Osteocyte (in vitro differentiated cells): ENCODE measurements at places on chromosomes 6 and 20.

DNA sequence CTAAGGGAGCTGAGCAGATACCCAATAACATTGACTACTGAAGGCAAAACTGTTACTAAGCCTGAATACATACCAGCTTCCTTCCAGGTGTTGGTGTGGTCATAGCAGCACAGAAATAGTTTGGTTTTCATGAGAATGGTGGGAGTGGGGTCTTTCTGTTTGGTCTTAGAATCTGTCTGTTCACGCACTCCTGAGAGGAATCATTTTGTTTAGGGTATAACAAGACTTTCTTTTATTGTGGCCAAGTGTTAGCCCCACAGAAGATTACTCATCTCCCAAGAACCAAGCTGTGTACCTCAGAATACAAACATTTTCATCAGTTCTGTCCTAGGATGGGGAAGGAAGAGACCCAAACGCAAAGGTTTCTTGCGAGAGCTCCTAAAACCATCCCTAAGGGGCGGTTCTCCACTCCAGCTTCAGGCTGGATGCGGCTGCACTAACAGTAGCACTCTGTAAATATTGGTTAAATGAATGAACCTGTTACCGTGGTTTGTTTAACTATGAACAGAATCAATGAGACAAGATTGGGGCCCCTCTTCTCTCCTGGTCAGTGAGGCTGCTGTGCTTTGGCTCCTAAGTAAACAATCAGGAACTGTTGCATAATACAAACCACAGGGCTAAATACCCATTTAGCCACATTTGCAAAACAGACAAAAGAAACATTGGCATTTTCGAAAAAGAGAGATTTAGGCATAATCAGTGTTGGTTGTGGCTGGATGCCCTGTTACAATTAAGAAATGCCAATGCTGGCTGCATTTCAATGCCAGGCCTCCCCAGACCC lies 44.9 kb downstream of the SNAP25 start:
- DNase-seq: no peak

- no peak for DNase-seq
Observed at GRCh38 chr6:124758663-124759062, 203.6 kb upstream of the RNF217 start.

GRCh38 chr6:148700741-148701311 lies 46.0 kb upstream of the UST start:
- DNase-seq: no peak

DNA sequence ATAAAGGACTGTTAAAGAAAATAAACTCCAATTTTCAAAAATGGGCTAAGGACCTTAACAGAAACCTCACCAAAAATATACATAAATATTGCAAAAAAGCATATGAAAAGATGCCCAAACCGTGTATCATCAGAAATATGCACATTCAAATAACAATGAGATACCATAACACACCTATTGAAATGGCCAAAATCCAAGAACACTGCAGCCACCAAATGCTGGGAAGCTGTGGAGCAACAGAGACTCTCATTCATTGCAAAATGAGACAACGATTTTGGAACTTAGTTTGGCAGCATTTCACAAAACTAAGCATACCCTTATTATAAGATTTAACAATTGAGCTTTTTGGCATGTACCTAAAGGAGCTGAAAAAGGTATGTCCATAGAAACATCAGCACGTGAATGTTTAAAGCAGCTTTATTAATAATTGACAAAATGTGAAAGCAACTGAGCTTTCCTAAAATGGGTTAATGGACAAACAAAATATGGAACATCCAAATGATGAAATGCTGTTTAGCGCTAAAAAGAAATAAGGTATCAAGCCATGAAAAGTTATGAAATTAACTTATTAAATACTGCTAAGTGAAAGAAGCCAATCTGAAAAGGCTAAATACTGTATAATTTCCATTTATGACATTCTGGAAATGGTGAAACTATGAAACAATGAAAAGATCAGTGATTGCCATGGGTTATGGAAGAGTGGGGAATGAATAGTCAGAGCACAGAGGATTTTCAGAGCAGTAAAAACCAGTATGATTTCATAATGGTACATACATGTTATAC lies 592.6 kb upstream of the ADGRB3 start:
- no peak for DNase-seq

DNA sequence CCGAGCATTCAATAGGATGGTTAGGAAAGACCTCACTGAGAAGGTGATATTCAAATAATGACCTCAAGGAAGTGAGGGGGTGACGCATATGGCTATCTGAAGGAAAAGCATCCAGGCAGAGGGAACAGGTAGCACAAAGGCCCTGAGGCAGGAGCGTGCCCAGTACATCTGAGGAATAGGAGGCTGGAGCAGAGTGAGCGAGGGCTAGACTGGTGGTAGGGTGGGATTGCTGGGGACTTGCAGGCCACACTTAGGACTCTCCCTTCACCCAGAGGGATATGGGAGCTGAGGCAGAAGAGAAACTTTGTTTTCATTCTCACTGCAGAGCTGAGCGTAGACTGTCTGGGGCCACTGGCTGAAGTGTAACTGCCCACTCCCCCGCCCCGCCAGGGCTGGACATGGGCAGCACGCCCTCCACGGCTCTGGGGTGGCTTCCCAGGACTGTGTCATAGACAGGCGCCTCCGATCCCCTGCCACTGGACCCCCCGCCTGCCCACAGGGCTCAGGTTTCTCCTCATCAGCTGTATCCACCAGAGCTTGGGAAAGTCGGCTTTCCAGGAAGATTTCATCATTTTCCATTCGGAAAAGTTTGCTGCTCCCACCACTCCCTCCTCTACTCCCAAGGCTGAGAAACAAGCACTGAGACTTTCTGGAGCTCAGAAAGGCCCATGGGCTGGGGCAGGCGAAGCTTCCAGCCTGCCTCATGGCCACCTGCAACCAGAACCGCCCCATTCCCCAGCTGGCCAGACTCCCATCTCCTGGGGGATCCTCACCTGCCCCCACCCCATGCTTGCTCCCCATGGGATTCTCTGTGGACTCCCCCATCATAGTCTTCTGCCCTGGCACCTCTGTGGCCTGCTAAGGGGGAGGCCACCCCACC lies 142.6 kb downstream of the MRPL14 start:
- no peak for DNase-seq

DNA sequence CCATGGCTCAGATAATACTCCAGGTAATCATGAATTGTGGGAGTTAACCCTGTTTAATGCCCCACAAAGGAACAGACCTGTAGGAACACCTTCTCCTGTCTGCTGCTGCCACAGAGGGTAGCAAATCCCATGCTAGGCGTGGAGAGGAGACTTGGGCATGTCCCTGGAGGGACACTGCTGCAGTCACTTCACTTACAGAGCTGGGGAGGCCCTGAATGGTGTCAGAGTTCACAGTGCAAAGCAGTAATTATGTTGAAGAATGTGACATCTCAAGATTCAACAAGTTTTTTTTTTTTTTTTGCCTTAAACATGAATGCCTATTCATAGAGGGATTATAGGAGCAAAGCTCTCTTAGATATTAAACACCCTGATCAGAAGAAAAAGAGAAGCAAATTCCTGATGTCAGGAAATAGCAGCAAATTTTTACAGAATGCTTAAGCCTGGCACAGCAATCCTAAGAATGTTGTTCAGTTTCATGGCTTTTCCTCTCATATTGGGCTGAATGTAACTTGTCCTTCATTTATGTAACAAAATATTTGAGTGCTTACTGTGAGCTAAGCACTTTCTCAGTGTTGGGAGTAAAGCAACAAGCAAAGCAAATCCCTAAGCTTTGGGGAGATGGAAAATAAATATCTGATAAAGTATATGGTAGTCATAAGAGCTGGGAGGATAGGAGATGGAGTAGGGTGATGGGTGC lies 45.0 kb downstream of the CARMIL1 start:
- DNase-seq: no peak

- peak; percentile 78 for DNase-seq
Observed at GRCh38 chr20:24731312-24731711, 217.8 kb upstream of the CST7 start.

GRCh38 chr6:43768983-43769525 lies 957 bp upstream of the VEGFA start:
- no peak for DNase-seq

- DNase-seq: no peak
Observed at GRCh38 chr20:56463428-56463827, 5.0 kb upstream of the RTF2 start.

DNA sequence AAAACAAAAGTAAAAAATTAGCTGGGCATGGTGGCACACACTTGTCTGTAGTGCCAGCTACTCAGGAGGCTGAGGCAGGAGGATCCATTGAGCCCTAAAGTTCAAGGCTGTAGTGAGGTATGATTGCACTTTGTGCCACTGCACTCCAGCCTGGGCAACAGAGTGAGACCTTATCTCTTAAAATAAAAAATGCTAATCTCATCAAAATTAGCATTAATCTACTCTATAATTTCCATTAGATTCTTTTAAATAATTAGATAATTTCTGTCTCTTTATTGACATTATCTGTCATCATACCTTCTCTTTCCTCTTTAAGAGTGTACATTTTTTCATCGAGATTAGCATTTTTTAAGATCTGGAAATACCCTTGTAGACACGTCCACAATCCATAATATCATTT lies 48.0 kb downstream of the PHACTR3 start:
- DNase-seq: no peak

- DNase-seq: no peak
Observed at GRCh38 chr20:11652128-11652527, 265.6 kb upstream of the BTBD3 start.

DNA sequence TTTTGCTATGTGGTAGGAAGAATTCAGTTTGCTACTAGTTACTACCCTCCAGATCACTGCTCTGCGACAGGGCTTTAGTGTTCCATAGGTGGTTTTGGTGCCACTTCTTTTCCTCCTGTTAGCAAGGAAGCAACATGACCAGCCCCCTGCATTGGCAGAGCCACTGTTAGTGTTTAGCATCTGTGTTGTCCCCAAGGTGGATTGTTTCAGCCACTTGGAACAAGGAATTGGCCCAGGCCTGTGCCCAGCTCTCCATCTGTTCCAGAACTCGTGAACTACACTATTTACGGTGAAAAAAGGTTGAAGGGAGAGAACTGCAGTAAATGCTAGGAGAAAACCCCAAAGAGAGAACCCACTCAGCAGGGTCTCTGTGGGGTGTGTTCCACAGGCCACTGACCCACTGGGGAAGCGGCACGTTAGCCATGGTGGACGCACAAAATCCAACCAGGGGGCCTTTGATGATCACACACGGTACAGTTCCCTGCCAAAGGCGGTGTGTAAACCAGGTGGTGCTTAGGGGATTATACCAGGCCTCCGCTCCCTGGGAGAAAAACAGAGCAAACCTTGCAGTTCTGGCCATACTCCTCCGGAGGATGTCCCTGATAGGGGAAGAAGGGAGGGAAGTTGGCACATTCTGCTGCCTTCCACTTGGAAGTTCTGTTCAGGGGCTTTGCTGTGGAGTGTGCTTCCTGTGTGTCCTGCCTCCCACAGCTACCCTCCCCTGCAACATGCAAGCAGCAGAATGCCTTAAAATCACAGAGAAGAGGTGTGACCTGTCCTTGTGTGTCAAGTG lies 72.3 kb downstream of the LYRM2 start:
- no peak for DNase-seq

DNA sequence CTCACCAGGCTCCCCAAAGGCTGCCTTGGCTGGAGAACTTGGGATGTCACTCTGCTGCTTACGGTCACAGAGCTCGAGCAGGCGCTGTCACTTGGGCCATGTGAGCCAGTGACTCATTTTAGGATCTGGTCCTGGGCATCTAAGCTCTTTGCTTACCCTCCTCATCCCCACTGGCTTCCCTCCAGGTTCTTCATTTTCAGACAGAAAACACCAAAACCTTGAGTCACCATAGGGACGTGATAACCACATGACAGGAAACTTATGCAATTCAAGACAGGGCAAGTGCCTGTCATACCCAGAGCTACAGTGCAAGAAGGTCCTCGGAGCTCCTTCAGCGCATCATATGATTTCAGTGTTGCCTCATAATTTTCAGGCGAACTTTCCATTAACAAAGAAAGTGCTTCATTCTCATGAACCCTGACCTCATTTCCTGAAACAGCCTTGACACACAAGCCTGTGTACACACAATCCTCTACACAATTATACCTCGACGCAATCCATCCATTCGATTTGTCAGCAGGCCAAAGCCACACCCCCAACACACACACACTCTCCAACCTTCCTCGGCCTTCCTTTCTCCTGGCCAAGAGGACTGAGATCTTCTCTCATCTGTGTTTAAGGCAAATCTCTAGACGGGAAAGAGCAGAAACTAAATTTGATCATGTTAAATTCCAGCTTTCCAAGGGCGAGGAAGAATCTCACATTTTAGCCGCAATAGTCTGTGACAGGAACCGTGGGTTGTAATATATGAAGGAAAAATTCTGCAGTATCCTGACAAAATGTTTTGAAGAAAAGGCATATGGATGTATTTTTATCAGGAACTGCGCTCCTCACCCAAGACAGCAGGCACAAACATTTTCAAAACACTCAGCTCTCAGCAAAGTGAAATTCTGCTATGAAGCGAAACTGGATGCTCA lies 25.3 kb downstream of the TBC1D7 start:
- DNase-seq: peak; percentile 59

DNA sequence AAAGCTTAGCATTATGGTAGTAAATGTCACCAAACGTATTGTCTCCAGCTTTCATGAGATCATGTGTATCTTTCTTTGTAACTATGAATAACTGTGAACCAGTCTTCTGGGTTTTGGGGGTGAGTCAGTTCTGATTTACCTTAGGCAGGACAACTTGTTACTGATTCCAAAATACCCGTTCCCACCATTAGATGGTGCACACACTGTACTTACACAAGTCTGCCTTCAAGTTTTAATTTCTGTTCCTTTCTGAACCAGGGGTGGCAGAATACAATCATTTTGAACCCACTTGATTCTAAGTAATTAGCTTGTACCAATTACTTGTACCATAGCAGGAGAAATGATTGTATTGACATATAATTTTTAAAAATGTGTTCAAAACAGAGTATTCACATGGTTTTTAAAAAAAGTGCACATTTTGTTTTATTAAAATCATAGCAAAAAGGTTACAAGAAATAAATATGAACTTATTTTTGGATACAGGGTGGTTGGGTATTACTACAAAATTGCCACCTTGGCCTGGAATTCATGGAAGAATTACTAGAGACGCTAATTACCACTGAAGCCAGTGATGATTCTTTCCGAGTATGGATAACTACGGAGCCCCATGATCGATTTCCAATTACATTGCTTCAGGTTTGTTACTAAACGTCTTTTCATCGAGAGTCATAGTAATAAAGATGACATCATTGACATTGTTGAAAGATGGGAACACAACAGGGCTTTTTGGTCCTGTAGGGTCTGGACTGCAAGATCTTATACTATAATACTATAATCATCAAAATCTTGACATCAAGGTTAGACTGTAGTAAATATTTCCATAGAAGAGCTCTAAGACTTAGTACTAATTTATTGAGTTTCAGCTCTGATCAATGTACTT lies 75.2 kb upstream of the GLP1R start:
- no peak for DNase-seq

GRCh38 chr6:51805517-51805916 lies 281.9 kb downstream of the PKHD1 start:
- no peak for DNase-seq

DNA sequence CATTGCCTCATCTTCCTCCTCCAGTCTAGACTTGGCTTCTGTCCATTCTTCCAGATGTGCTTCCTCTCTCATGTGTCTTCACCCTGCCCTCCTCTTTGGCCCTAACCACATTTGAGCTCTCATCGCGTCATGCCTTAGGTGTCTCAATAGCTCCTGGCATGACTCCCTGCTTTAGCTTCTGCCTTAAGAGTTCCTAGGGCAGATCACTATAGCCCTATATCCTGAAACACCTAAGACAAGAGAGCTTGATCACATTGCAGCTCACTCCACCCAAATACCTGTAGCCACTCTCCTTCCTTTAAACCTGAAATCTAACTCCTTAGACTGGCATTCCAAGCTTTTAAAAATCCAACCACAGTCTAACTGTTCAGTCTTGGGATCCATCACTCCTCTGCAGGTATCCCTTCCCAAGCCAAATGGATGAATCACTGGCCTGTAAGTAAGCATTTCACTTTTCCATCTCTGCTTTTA lies 69.0 kb upstream of the STXBP5 start:
- no peak for DNase-seq

GRCh38 chr6:64988148-64988547 lies 718.9 kb downstream of the EYS start:
- DNase-seq: no peak
